Fibroblast of villous mesenchyme (primary cell): ENCODE measurements at places on chromosomes 3 and 15.

DNA sequence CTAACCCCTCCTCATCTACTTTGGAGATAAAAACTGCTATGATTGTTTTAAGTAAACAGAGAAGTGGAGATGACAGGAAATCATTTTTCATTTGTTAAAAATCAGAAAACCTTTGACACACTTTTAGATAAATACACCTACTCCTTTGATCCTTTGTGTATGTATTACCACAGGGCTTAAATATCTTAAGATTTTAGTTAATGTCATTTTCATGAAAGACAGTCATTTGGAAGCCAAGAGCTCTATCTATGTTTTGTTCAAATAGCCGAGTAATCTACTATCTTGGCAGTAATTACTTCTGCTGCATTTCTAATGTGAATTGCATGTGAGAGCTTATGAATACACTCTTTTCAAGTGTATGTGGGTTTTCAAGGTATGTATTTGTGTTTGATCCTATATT lies 2.0 kb downstream of the ARPP21 start:
- no peak for DNase-seq

DNA sequence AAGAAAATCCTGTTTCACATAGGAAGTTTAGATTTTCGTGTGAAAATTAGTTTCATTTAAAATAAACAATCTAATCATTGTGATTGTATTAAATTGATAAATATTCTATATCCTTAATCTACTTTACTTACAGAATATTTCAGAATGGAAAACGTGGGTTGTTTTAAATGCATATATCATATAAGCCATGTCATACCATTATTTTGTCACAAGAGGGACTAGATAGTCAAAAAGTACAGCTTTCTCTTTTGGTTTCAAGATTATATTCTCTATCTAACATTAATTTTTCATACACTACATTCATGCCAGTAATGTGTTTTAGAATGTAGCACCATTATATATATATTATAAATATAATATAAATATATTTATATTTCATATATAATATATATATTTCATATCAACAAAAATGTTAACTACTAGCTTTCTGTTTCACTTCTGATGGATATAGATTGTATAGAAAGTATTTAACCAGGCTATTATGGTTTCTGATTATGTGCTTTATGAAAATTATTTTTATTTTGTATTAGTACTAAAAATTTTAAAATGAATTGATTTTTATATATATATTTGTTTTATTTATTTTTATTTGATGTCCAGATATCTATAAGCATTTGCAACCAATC lies 45.3 kb downstream of the OSTN start:
- DNase-seq: peak; percentile 28

GRCh38 chr15:69712991-69713390 lies 260.4 kb downstream of the RPLP1 start:
- DNase-seq: no peak

GRCh38 chr3:18237251-18238005 lies 187.7 kb downstream of the SATB1 start:
- no peak for DNase-seq

DNA sequence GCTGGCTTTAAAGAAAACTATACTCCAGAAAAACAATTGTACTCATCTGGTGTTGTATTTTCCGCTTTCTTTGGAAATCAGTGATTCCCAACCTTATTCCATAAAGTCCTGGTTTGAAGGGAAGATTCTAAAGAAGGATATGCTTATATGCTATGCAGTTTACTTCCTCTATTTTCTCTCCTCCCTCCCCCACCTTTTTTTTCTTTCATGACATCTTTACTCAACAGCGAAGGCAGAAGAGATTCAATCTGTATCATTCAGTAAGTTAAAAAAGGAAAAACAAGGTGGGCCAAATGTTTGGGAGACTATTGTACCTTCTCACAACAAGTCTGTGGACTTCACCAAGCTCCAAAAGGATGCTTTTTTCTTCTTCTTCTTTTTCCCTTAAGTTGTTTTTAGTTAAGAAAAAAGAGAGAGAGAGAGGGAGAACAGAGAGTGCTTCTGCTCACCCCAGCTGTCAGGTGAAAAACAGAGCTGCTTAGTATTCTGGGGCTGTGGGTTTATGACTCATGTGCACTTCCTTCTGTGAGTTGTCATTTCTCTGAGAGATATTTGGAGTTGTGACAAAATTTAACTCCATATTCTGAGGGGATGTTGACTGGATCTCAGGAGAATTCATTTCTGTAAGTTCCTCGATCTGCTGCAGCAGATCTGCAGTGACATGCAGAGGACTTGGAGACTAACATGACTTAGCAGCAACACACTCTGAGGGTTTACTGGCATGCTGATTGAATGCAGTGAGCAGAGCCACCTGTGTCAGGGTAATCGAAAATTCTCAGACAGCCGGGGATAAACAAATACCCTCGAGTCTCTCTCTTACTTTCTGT lies 70.7 kb downstream of the SSR3 start:
- peak; percentile 76 for DNase-seq

DNA sequence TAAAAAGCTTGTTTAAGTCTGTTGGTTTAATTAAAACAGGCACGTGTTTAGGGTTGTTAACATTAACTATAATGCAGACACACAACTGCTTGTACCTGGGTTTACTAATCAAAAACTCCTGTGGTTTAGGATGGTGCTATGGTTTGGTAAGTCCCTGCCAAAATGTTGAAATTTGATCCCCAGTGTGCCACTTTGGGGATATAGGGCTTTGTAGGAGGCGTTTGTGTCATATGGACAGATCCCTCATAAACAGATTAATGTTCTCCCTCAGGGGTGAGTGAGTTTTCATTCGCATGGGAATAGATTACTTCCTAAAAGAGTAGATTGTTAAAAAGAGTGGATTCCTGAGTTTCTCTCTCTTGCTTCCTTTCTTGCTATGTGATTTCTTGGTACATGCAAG lies 18.7 kb upstream of the GK5 start:
- DNase-seq: no peak

DNA sequence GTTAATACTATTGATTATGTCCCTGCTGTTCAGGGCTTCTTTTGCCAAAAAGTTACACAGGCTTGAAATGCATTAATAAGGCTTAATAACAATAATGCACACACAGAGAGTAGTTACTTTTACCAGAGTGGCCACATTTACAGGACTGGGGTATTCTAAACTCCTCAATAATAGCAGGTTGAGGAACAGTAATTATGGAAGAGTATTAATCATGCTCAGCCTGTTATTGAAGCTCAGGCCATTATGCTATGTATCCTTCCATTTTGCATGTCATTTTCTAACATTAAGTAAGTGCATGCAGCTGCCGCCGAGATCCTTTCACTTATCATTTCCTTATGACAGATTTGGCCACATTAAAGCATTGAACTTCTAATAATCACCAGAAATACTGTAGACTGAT lies 5.7 kb downstream of the ARRDC4 start:
- DNase-seq: no peak

DNA sequence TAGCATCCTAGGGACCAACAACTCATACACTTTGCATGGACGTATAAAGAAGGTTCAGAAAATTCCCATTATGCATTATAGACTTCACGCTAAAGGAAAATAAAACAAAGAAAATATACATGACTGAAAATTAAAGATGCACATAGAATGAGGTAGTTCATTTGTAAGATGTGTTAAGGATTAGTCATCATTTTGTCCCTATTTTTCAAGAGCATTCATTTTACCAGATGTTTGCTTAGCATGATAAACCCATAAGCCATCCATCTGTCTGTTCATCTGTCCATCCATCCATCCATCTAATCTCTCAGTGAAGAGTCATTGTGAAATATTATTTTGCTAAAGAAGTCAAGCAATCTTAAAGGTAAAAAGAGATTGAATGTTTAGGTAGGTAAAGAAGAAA lies 80.3 kb downstream of the TFG start:
- DNase-seq: no peak

DNA sequence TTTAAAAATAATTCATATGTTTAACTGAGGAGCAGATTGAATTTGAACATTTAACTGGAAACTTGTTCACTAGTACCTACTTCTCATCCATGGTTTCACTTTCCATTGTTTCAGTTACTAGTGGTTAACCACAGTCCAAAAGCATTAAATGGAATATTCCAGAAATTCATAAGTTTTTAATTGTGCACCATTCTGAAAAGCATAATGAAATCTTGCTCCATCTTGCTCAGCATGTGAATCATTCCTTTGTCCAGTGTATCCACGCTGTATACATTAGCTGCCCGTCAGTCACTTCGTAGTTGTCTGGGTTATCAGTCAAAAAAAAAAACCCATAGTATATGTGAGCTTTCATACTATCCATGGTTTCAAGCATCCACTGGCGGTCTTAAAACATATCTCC lies 217.6 kb downstream of the TPRG1 start:
- no peak for DNase-seq

DNA sequence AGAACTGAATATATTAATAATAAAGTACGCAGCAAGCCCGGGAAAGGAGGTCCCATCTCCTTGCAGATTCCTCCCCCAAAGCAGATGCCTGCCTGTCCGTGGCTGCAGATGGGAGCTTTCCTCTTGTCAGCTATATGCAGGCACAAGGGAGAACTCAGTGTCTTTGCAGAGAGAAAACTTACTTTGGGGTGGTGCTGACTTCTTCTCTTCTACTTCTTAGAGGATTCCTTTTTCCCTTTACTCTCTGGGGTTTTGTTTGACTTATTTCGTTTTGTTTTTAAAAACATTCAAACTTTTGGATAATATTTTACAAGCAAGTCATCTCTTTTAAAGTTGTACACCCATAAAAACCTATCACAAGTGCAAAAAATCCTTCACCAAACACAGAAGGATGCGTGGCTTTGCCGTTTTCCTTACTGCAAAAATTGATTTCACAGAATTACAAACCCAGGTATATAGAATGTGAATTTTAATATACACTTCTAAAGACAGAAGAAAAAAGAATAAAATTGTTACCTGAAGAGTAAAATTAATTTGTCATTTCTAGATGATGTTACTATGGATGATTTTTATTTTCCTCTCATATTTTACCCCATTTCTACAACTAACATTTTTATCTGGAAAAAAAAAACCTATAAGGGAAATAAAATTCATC lies 65.3 kb upstream of the IGF1R start:
- DNase-seq: no peak

GRCh38 chr3:149090907-149091306 lies 4.6 kb upstream of the HLTF start:
- DNase-seq: no peak

DNA sequence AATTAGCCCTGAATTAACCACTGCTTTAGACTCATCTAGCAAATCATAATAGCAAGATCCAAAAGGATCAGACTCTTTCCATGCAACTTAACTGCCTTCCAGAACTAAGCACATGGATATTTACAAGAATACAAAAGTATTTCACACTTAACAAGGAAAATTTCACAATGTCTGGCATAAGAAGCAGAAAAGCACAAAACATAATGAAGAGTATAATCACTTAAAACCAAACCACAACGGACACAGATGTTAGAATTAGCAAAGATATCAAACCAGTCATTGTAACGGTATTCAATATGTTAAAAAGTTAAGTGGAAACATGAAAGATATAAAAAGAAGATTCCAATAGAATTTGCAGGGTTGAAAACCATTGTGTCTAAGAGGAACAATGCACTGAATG lies 51.5 kb upstream of the COL6A6 start:
- DNase-seq: no peak

- no peak for DNase-seq
Measured at GRCh38 chr3:97138914-97139541, 324.6 kb downstream of the EPHA6 start.

- DNase-seq: no peak
Measured at GRCh38 chr3:34650131-34650530, 851.7 kb downstream of the PDCD6IP start.

- no peak for DNase-seq
Measured at GRCh38 chr15:62128916-62129315, 36.2 kb downstream of the C2CD4B start.

DNA sequence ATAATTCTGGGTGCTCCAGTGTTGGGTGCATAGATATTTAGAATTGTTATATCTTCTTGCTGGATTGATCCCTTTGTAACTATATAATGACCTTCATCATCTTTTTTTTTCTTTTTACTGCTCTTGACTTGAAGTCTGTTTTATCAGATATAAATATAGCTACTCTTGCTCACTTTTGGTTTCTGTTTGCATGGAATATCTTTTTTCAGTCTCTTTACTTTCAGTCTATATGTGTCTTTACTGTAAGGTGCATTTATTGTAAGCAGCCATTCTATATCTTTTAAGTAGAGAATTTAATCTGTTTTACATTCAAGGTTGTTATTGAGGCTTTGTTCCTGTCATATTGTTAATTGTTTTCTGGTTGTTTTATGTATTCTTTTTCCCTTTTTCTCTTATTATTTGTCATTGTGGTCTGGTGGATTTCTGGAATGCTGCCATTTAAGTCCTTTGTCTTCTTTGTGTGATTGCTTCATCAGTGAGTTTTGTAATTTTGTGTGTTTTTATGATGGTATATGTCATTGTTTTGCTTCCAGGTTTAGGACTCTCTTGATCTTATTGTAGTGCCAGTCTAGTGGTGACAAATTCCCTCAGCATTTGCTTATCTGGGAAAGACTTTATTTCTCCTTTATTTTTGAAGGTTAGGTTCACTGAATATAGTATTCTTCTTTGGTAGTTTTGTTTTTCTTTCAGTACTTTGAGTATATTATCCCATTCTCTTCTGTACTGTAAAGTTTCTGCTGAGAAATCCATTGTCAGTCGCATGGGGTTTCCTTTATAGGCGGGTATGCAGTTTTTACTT lies 8.3 kb upstream of the PRR23C start:
- no peak for DNase-seq

GRCh38 chr3:30984855-30985749 lies 90.6 kb upstream of the GADL1 start:
- peak; percentile 6 for DNase-seq
